ENCODE measurements at places on chromosomes 16 and 17.
A peak's percentile ranks its signal among the peaks of the same experiment; 100 is the strongest.

- H3K4me1 ChIP-seq = no peaks in the 10 kb centered on the region
- H3K4me3 ChIP-seq = no peak within 1 kb of the TSS
- no peaks in the 10 kb centered on the region for H3K27me3 ChIP-seq
- H3K27ac ChIP-seq = no peak within 1 kb of the TSS
These were observed at the start of gene ZNF750 for GRCh38 chr17:82839617-82840292. ZNF750 (minus strand) TSS chr17:82840022; CDS start chr17:82832454, 7,568 bp downstream.

DNA sequence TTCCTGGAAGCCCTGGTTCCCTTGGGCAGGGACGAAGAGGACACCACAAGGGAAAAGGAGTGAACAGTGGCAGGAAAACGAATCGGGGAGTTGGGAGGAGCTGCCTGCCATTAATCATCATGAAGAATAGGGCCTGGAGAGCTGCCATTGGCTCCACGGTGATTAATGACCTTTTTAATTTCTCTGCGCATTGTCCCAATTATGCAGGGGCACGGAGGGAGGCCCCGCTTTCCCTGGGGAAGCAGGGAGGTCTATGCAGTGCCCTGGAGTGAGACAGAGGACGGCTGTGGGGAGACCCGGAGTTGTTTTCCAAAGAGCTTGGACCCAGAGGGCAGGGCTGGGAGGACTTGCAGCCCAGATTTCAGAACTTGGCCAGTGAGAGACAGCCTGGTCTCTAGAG lies 338.9 kb upstream of the C16orf82 start:
- no peak for DNase-seq
- H3K27me3 ChIP-seq = no peaks in the 10 kb centered on the region
- H3K36me3 ChIP-seq = no peaks in the 10 kb centered on the region
- no peak overlapping the region for H3K4me3 ChIP-seq

DNA sequence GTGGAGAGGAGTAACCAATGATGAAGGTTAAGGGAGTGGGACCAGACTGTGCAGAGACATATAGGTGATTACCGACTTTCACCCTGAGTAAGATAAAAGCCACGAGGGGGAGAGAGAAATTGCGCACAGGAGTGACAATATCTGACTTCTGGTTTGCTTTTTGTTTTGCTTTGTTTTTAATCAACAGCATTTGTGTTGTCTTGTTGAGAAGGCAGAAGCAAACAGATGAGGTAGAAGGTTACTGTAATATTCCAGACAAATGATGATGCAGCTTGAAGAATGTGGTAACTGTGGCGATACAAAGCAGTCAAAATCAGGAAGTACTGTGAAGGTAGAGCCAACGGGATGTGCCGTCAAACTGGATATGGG lies 7.5 kb downstream of the PELP1 start:
- H3K36me3 ChIP-seq = no peaks in the 10 kb centered on the region
- peaks cover 10% of the 10 kb centered on the region for H3K4me1 ChIP-seq
- no peaks in the 10 kb centered on the region for H3K27me3 ChIP-seq
- H3K4me3 ChIP-seq = peak overlapping the region; percentile 17

- no peak for DNase-seq
- H3K4me1 ChIP-seq = no peaks in the 10 kb centered on the region
- H3K27ac ChIP-seq = no peak overlapping the region
These were observed 136.1 kb downstream of the TMEM132E start for GRCh38 chr17:34715504-34715903.

DNA sequence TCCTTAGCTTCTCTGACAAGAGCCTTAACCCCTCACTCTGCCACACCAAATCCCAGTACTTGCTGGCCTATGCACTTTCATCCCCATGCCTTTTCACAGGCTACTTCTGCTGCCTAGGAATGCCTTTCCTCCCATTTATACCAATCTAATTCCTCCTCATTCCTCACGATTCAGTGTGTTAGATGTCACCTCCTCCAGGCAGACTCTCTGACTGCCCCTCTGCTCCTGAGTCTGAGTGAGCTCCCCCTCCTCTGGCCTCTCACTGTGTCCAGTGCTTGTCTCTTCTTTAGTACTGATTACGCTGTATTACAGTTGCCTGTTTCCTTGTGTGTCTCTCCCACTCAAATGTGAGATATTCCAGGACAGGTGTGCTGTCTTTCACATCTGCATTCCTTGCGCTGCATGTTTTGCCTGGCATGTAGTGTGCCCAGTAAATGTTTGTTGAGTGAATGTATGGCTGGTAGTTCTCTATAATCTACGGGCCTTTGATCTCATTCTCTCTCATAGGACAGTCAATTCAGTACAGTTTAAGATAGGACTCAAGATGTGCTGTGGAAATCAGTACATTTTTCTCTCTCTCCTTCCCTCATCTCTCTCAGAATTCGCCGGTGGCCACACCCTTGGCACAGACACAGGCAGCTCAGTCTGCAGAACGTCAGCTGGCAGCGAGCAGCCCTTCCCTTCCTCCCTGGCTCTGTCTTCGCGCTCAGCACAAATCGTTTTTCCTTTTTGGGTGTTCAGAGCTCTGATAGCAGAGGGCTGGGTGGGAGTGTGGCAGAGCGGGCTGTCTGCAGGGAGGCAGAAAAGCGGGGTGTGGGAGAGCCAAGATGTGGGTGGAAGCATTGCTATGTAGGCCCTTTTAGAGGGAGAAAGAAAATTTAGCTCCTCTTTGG lies 18.5 kb downstream of the ARL4D start:
- H3K27ac ChIP-seq = no peak overlapping the region
- no peak for DNase-seq
- no peak overlapping the region for H3K4me3 ChIP-seq
- no peaks in the 10 kb centered on the region for H3K27me3 ChIP-seq

GRCh38 chr16:11224096-11224893 lies 31.7 kb downstream of the SOCS1 start:
- peak overlapping the region; percentile 82 for H3K27ac ChIP-seq
- H3K4me3 ChIP-seq = no peak overlapping the region
- DNase-seq = peak; percentile 32
- H3K4me1 ChIP-seq = peaks cover 30% of the 10 kb centered on the region
- H3K36me3 ChIP-seq = no peaks in the 10 kb centered on the region
